ENCODE measurements at places on chromosomes 5 and 9.

GRCh38 chr9:111187376-111187775 is 142.6 kb downstream of the OR2K2 start:
- DNase-seq: no peak

DNA sequence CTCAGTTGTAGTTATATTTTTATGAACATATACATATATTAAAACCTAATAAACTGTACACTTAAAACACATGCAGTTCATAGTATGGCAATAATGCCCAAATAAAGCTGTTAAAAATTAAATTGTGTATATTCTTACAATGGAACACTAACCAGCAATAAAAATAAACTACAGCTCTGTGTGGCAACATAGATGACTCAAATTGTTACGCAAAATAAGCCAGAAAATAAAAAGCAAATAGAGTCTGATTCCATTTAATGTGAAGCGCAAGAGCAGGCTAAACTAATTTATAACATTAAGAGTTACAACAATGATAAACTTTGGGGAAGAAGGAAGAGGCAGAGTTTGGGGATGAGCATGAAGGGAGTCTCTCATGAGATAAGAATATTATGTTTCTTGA is 597.3 kb downstream of the TLE1 start:
- no peak for DNase-seq

GRCh38 chr9:77177894-77178794 is 810 bp downstream of the VPS13A start:
- peak; percentile 74 for DNase-seq

- DNase-seq: no peak
Measured at GRCh38 chr9:9275601-9276000, 1337.2 kb downstream of the PTPRD start.

DNA sequence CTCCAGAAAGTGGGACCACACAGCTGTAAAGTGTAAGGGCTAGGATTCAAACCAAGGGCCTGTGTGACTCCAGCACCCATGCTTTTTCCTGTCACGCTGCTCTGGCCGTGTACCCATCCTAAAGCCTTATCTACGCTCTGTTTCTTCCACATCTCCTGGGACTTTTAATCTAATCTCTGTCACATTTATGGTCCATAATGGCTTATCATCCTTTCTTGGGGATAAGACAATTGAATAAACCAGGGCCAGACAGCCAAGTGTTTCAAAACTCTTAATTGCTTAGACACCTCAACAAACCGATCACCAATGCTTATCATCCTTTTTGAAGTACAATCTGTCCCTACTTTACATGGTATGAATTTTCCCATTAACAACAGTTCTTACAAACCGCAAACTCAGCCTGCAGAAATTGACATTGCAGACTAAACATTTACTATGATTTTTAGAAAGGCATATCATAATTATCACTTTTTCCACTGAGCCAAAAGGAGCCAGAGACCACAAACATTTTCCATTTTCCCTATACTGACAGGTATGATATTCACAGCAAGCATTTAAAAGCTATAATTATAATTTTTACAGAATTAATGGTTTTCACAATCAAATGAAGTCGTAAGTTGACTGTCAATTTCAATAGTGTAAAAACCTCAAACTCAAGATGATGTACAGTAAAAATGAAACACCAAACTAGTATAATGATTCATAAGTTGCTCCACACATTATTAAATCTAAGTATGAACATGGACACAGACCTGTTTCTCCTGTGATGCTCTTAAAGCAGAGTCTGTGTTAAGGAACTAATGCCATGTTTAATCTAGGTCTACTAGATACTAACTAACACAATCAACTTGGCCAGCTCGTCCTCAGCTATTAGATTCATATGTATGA is 99.5 kb downstream of the FBXW11 start:
- no peak for DNase-seq

DNA sequence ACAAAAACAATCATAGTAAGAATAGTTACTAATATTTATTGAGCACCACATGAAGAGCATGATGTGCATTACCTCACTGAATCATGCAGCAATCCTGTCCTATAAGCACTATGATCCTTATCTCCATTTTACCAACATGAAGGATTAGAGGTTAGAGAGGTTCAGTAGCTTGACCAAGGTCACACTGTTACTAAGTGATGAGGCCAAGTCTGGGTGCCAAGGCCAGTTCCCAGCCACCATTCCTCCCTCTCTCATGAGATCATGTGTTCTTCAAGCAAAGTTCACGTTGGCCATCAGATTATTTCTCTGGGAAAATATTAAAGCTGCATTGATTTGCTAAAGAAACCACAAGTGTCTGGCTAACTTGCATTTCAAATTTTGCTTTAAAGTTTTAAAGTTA is 31.0 kb downstream of the PDE8B start:
- DNase-seq: no peak
